ENCODE measurements at places on chromosomes 1 and 21.

DNA sequence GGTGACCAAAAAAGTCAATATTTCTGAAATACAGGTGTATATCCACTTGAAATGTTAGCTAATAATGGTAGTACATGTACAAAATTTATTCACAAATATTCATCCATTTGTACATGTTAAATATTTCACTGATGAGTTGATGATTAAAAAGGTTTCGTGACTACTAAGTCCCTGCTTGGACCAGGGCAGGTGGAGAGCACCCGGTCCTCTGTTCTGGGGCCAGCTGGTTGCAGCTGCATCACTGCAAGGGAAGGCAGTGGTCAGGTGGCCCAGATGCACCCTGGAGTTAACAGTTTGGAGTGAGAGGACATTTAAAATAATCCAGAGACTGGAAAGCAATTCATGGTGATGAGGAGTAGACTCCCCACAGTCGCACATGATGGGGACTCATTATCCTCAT, 141.2 kb downstream of the ZBTB18 start:
- no peak overlapping the region for H3K4me3 ChIP-seq
- no peak for DNase-seq
- no peak overlapping the region for H3K27ac ChIP-seq
- H3K36me3 ChIP-seq: no peaks in the 10 kb centered on the region

DNA sequence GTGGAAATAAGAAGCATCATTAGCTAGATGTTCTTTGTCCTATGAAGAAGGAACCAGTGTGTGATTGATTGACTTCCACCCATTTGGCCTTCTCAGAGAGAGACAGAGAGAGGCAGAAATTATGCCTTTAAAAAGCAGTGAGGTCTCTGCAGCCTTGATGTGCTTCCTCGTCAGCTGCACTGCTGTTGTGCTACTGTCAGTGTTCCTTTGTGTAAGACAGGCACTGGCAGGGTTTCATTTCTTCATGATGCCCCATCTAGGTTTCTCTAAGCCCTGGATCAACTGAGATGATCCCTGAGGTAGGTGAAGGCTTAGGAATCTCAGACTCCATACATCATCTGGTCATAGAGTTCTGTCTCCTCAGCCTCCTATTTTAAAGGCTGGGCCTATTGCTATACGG, 34.9 kb downstream of the GPR3 start:
- no peaks in the 10 kb centered on the region for H3K36me3 ChIP-seq
- peak overlapping the region; percentile 59 for H3K4me3 ChIP-seq
- peaks cover 79% of the 10 kb centered on the region for H3K4me1 ChIP-seq
- no peaks in the 10 kb centered on the region for H3K27me3 ChIP-seq
- H3K27ac ChIP-seq: peak overlapping the region; percentile 88

DNA sequence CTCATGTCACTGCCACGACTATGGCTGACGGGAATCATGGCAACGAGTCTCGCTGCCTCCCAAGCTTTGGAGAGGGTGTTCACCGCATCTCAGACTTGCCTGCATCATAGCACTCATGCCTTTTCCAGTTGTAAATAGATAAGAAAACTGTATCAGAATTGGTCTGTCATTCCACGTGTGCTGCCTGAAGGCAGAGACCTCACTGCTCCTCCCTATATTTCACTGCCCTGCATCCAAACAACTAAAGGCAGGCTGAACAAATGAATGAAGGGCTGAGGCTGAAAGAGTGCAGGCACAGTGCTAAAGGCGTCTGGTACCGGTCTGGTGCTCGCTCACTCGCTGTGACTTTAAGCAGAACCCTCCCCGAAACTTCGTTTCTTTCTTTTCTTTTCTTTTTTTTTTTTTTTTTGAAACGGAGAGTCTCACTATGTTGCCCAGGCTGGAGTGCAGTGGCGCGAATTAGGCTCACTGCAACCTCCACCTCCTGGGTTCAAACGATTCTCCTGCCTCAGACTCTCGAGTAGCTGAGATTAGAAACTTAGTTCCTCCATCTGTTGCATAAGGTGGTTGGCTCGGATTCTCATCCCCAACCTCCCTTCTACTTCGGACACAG, 542 bp downstream of the EIF2B3 start:
- peaks cover under 1% of the 10 kb centered on the region for H3K36me3 ChIP-seq
- no peaks in the 10 kb centered on the region for H3K27me3 ChIP-seq
- peaks cover 34% of the 10 kb centered on the region for H3K4me1 ChIP-seq
- peak overlapping the region; percentile 60 for H3K27ac ChIP-seq
- no peak for DNase-seq

- H3K27me3 ChIP-seq: no peaks in the 10 kb centered on the region
- no peaks in the 10 kb centered on the region for H3K4me1 ChIP-seq
- no peak overlapping the region for H3K27ac ChIP-seq
- H3K4me3 ChIP-seq: no peak overlapping the region
- no peak for DNase-seq
- H3K36me3 ChIP-seq: no peaks in the 10 kb centered on the region
These were observed 137.2 kb downstream of the LRIG2 start for GRCh38 chr1:113210248-113210647.

GRCh38 chr1:203186091-203186445, 436 bp downstream of the CHI3L1 start:
- no peak overlapping the region for H3K4me3 ChIP-seq
- DNase-seq: no peak
- H3K36me3 ChIP-seq: no peaks in the 10 kb centered on the region
- no peaks in the 10 kb centered on the region for H3K4me1 ChIP-seq

GRCh38 chr1:23198373-23198772, 18.9 kb downstream of the HTR1D start:
- no peaks in the 10 kb centered on the region for H3K4me1 ChIP-seq
- no peaks in the 10 kb centered on the region for H3K27me3 ChIP-seq
- no peak for DNase-seq
- no peak overlapping the region for H3K4me3 ChIP-seq

GRCh38 chr1:208326033-208326432, 81.8 kb upstream of the PLXNA2 start:
- no peak for DNase-seq
- no peaks in the 10 kb centered on the region for H3K4me1 ChIP-seq
- H3K36me3 ChIP-seq: no peaks in the 10 kb centered on the region
- H3K27ac ChIP-seq: no peak overlapping the region
- no peaks in the 10 kb centered on the region for H3K27me3 ChIP-seq
- no peak overlapping the region for H3K4me3 ChIP-seq

GRCh38 chr1:159647616-159648015, 60.0 kb downstream of the APCS start:
- H3K4me1 ChIP-seq: no peaks in the 10 kb centered on the region
- no peak overlapping the region for H3K4me3 ChIP-seq
- no peak overlapping the region for H3K27ac ChIP-seq
- no peaks in the 10 kb centered on the region for H3K27me3 ChIP-seq
- no peak for DNase-seq

- no peaks in the 10 kb centered on the region for H3K27me3 ChIP-seq
- H3K36me3 ChIP-seq: no peaks in the 10 kb centered on the region
These were observed 4.3 kb downstream of the IGSF9 start for GRCh38 chr1:159941141-159941540.

DNA sequence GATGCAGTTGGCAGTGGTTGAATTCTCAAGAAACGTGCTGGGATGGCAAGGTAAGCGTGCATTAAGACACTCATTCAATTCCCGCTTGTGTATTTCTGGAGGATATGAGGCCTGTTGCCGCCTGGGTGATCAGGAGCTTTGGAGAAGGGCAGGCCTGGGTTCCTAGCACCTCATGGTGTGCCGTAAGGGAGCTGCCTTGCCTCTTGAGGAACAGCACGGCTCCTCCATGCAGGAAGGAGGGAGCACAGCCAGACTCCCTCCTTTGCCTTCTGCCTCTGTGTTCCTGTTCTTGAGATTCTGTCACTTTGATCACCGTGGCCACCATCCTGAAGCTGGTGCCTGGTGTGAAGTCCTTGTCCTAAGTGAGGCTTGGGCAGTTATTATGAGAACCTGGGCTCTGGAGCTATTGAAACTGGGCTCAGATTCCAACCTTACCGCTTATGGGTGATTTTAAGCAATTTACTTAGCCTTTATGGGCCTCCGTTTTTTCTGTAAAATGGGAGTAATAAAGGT, 18.3 kb downstream of the SLFNL1 start:
- peaks cover 11% of the 10 kb centered on the region for H3K4me1 ChIP-seq
- peaks cover 75% of the 10 kb centered on the region for H3K36me3 ChIP-seq
- DNase-seq: no peak
- H3K27ac ChIP-seq: peak overlapping the region; percentile 47

- DNase-seq: no peak
- no peaks in the 10 kb centered on the region for H3K4me1 ChIP-seq
- no peaks in the 10 kb centered on the region for H3K36me3 ChIP-seq
These were observed 42.8 kb downstream of the ELK4 start for GRCh38 chr1:205589046-205589445.

DNA sequence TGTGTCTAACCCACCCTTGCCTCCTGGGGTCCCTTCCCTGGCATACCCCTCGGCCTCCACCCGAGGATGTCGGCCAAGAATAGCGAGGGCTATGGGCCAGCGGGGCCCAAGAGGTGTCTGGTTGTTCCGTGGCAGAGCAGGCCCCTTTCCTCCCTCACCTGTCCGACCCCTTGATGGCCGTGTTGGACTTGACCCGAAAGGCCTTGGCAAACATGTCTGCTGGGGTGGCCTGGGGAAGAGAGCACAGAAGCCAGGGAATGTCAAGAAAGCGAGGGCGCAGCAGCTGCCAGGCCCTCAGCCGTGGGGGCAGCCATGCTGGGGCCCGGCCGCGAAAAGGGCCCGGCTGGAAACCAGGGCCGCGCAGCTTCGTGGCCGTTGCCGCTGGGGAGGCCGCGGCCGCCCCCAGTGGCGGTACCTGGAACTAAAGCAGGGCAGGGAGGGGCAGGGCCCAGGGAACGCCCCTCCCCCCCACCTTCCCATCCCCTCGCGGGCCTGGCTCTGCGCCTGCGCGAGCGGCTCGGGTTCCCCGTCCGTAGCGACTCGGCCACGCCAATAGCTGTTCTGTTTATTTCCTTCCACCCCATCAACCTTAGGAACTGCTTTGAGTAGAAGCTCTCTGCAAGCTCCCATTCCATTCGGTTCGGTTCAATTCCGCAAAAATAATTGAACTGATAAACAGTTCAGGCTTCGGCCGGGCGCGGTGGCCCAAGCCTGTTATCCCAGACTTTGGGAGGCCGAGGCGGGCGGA, at the start of gene EIF2D:
EIF2D (minus strand) TSS at position 337 of the 748 bp plus-strand sequence; CDS start at position 214, 123 bp downstream.
- H3K36me3 ChIP-seq: peaks cover 9% of the 10 kb centered on the region
- peak; percentile 66 for DNase-seq
- H3K4me1 ChIP-seq: peaks cover 11% of the 10 kb centered on the region
- no peaks in the 10 kb centered on the region for H3K27me3 ChIP-seq
- peak within 1 kb of the TSS; percentile 88 for H3K4me3 ChIP-seq

- no peak overlapping the region for H3K27ac ChIP-seq
- H3K36me3 ChIP-seq: no peaks in the 10 kb centered on the region
- DNase-seq: no peak
These were observed 370.5 kb upstream of the PBX1 start for GRCh38 chr1:164188497-164188896.

DNA sequence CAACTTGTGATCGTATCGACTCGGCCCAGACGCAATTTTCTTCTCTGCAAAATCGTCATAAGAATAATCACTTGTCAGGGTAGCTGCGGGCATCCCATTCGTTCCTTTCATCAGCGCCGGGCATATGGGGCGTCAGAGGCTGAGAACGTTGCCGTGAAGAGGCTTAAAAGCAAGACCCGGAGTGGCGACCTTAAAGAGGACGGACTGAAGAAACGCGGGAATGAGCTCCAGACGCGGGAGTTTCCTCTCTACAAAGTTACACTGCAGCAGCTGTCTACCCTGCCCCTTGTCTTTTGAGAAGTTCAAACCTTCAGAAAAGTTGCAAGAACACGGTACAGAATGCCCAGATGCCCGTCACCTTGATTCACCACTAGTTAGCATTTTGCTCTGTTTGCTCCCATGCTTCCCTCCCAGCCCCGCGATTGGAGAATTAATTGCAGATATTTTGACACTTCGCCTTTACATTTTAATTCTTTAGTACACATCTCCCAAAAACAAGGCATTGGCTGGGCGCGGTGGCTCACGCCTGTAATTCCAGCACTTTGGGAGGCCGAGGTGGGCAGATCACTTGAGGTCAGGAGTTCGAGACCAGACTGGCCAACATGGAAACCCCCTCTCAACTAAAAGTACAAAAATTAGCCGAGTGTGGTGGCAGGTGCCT, 967 bp downstream of the CENPS start:
- H3K4me1 ChIP-seq: peaks cover 4% of the 10 kb centered on the region
- H3K27ac ChIP-seq: no peak overlapping the region
- no peaks in the 10 kb centered on the region for H3K36me3 ChIP-seq
- DNase-seq: no peak

GRCh38 chr21:17578162-17578561, 34.5 kb downstream of the BTG3 start:
- H3K4me1 ChIP-seq: no peaks in the 10 kb centered on the region
- no peak overlapping the region for H3K4me3 ChIP-seq
- H3K27me3 ChIP-seq: no peaks in the 10 kb centered on the region
- DNase-seq: no peak
- no peak overlapping the region for H3K27ac ChIP-seq

DNA sequence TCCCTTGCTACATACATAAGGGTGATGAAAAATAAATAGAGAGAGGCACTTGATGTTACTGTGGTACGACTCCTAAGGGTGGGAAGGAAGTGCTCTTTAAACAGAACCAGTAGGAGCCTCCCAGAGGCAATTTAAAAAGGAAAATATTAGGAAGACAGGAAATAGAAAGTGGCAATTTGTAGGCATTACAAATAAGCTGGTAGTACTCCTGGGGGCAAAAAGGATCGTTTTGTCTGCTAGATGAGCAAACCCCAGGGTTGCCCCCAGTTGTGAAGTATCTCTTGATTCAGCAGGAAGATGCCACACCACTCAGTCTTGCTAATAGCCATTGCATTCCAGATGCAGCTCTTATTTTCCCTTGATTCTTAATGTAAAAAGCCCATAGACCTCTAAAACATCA, 303.0 kb downstream of the NTNG1 start:
- H3K4me3 ChIP-seq: no peak overlapping the region
- no peak overlapping the region for H3K27ac ChIP-seq
- no peaks in the 10 kb centered on the region for H3K4me1 ChIP-seq
- no peak for DNase-seq

- H3K36me3 ChIP-seq: no peaks in the 10 kb centered on the region
- no peaks in the 10 kb centered on the region for H3K27me3 ChIP-seq
- no peaks in the 10 kb centered on the region for H3K4me1 ChIP-seq
- H3K27ac ChIP-seq: no peak overlapping the region
- DNase-seq: no peak
These were observed 158.1 kb upstream of the COA6 start for GRCh38 chr1:234214911-234215892.

DNA sequence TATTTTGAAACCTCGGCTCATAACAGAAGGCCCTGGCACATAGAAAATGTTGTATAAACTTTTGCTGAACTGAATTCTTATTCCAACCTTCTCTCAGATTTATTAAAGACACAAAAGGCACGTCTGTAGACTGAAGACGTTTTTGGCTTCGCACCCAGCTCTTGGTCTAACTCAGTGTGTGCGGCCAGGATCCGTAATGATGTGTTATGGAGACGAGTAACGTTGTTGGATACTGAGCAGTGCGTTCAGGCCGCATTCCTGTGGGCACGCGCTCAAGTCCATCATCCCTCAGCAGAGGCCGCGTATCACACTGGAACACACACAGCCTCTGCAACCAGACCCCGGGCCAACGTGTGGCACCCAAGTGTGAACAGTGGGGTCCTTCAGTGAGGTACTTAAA, 154.8 kb upstream of the RAB4A start:
- DNase-seq: no peak
- peaks cover 8% of the 10 kb centered on the region for H3K4me1 ChIP-seq
- no peak overlapping the region for H3K27ac ChIP-seq
- H3K36me3 ChIP-seq: no peaks in the 10 kb centered on the region
- H3K4me3 ChIP-seq: no peak overlapping the region
- no peaks in the 10 kb centered on the region for H3K27me3 ChIP-seq

- DNase-seq: no peak
- no peak overlapping the region for H3K27ac ChIP-seq
- H3K27me3 ChIP-seq: no peaks in the 10 kb centered on the region
- peaks cover 4% of the 10 kb centered on the region for H3K4me1 ChIP-seq
- no peaks in the 10 kb centered on the region for H3K36me3 ChIP-seq
- H3K4me3 ChIP-seq: no peak overlapping the region
These were observed 54.2 kb downstream of the RGL1 start for GRCh38 chr1:183859119-183859518.

GRCh38 chr1:223887747-223888418, 42.1 kb upstream of the TP53BP2 start:
- H3K27ac ChIP-seq: peak overlapping the region; percentile 80
